ENCODE measurements at places on chromosomes 3 and 15.

DNA sequence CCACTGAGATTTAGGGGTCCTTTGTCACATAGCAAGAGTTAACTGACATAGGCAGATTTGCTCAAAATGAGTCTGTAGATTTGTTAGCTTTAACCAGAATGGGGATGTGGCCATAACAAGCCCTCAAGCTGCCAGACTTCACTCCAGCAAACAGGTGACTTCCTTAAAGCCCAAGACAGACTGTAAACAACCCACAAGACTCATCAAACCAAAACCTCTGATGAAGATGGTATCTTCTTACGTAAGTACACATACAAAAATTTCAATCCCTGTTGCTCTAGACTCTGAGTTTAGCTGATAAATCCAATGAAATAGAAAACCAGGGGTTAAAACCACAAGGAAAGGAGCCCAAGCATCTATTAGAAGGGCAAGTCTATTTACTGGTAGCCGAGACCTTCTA, 18.2 kb upstream of the ZBTB20 start:
- no peak for DNase-seq

- DNase-seq = no peak
Measured at GRCh38 chr3:50299929-50300680, 900 bp upstream of the HYAL3 start.

- no peak for DNase-seq
Measured at GRCh38 chr15:56295433-56295832, 51.8 kb upstream of the RFX7 start.

- no peak for DNase-seq
Measured at GRCh38 chr3:62462104-62462762, 88.9 kb upstream of the FEZF2 start.

DNA sequence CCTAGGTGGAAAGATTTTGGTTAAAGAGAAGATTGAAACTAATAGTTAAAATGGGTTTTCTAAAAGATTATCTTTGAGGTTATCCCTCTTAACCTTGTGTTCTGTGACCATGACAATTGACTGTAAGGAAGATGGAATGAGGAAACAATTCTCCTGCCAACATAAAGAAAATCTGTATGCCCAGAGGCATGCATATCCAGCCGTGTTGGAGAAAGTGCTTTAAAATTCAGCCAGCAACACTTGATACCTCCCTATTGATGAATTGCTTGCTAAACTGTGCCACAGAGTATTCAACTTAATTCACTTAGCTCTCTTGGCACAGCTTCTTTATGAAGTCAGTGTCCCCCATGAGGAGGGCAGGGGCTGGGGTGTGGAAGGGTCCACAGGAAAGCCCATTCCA, 203.5 kb downstream of the UBE2E2 start:
- DNase-seq = no peak

DNA sequence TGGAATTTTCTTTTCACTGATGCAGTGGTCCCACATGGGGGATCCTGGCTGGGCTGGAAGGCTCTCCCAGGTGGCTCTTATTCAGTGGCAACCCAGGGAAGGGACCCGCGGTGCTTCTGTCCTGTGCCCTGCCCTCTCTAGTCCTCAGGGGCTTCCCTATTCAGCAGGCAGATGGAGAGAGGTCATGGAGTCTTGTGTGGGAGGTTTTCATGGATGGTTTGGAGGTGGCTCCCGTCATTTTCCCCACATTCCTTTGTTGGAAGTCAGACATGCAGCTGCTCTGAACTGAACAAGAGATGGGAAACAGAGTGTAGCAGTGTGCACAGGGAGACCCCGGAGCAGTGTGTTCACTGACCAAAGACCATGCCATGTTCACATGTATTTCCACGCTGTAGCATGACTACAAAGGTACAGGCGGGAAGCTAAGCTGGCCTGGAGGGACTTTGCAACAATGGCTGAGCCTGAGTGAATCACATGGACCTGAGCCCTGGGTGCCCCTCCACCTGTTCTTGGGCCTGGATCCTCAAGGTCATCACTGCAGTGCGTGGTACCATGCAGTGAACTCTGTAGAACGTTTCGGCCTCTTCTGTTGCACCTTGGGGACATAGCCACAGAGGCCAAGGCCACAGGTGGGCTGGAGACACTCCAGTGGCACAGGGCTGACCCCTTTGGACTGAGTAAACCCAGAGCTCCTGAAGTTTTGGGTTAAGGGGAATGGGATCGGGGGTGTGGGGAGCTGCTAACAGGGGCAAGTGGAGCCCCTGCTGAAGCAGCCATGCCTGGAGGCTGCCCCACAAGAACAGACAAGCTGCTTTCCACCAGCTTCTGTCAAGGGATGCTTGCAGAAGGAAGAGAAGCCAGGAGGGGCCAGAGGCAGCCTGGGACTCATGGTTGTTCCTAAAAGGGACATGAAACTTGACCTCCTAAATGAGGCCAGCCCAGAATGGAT, 123.0 kb downstream of the ASB7 start:
- DNase-seq = no peak

- no peak for DNase-seq
Measured at GRCh38 chr3:58482917-58483636, 8.8 kb upstream of the KCTD6 start.

GRCh38 chr15:55106155-55106554, 90.6 kb downstream of the RSL24D1 start:
- DNase-seq = no peak

DNA sequence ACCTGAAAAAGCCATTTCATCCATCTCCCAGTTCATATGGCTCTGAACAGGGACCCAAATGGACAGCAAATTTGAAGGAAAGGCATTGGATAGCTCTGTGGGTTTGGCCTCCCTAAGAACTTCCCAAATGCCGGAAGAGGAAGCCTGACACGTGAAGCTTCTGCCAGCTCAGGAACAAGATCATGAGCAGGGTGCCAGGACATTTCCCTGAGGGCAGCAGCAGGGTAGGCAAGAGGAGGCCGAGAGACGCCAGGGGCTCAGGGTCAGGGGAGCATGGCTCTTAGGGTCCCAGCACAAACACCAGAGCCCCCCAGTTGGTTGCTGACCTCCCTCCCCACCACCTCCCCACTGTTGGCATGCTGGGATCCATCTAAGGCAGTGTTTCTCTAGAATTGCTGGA, 187.5 kb downstream of the MEGF11 start:
- no peak for DNase-seq

DNA sequence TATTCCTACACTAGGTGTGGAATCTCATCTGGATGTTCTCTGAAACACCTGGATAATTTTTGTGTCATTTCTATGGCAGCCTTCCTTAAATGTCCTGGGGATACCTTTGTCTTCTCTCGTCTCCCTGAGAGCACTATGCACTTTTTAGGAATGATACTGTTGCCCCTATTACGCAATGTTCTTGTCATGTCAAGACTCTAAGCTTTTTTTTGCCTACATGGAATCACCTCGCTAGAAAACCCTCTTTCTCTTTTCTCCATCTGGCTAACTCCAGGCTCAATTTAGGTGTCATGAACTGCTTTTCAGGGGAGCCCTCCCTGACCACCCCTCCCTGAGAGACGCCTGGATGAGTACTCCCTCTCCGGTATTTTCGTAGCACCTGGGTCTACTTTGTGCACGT, 81.3 kb downstream of the SOX2 start:
- DNase-seq = no peak

DNA sequence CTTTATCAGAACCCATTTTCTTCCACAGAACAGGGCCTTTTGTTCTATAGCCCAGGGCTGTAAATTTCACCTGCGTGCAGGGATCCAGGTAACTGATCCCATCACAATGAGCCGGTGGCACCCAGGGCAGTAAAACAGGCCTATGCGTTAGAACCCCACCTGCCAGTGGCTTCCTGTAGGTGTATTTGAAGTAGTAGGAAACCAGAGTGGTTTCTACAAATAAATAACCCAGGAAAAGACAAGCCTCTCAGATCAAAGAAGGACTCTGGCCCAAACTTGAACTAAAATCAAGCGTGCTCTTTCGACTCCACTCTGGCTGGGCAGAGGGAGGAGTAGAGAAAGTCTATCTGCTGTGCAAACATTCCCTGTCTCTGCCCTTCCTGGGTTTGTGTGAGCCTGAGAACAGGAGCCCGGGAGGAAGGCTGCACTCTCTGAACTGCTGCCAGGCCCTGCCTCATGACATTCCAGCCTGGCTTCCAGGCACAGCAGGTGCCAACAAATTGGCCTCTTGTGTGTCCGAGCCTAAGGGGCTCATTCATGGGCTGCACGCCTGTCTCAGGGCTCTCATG, 77.7 kb downstream of the CEMIP start:
- DNase-seq = no peak

- DNase-seq = no peak
Measured at GRCh38 chr15:64717735-64718495, 57.5 kb downstream of the RBPMS2 start.

- DNase-seq = no peak
Measured at GRCh38 chr3:105608623-105609022, 241.9 kb downstream of the ALCAM start.

DNA sequence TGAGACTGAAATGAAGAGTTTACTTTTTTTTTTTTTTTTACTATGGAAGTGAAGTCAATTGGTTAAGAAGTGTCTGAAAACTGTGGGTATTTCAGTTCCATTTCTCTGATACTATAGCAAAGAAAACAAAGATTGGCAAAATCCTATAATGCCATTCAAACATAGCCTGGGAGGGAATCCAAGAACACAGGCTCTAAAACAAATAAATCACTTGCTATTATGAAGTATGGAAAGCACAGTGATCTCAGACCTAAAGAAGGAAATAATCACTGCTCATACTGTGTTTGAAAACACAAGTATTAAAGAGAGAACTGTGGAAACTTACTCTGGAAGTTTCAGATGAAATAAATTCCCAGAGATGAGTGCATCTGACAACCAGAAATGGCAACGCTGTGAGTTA, 12.0 kb downstream of the SAMMSON start:
- DNase-seq = no peak

DNA sequence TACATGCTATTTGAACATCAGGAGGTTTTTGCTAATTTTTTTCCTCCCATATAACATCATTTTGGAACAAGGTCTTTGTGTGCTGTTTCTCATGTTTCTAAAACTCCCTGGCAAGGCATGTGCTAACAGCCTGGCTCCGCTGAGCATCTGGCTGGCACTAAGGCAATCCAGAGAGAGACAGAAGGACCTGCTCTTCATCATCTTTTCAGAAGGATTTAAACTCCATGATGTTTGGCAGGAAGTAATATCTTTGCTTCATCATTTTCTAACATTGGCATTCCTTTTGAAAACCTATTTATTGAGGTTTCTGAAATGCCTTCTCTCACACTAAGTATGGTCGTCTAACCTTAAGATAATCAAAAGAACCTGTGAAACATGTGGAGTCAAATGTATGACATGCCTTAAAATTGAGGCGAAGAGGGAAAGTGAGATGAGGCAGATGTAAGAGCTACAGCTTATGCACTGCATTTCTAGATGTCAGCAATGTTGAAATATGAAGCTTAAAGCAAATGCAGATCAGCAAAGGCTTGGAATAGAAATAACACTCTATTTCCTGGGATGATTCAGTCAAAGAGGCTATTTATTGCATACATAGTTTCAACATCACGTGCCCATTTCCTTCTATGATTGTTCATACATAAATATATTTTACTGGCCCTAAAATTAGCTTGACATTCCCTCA, 592.0 kb downstream of the ZNF385D start:
- DNase-seq = no peak
